Fibroblast of villous mesenchyme (primary cell): ENCODE measurements at places on chromosomes 4 and X. TPM values are rescaled to one million over a fixed set of nuclear protein-coding genes. Genes with fewer than 3 reads are reported as not detected.

Gene PPP1R2C
- not detected in 2 replicates for total RNA-seq

Gene TLL1
- total RNA-seq: 2.6 and 19.0 TPM in 2 replicates

Gene NALF2
- not detected in 2 replicates for total RNA-seq

Gene SOWAHB
- total RNA-seq: under 0.01 and 0.32 TPM in 2 replicates

Gene PRSS12
- total RNA-seq: 11.7 and 19.3 TPM in 2 replicates

Gene HPSE
- under 0.01 and 0.43 TPM in 2 replicates for total RNA-seq

Gene XAGE1A
- 0.32 TPM in 1 of 2 replicates, not detected in the other for total RNA-seq

Gene FMR1
- total RNA-seq: 27.6 and 28.7 TPM in 2 replicates

Gene TMEM271
- total RNA-seq: not detected in 2 replicates

Gene C4orf54
- total RNA-seq: under 0.01 TPM in 1 of 2 replicates, not detected in the other
